ENCODE measurements at places on chromosomes 7 and 10.

GRCh38 chr7:82335927-82336326 lies 107.7 kb downstream of the CACNA2D1 start:
- peak; percentile 50 for DNase-seq

- DNase-seq = peak; percentile 70
These were observed 271.3 kb upstream of the CACNA2D1 start for GRCh38 chr7:82714883-82715282.

DNA sequence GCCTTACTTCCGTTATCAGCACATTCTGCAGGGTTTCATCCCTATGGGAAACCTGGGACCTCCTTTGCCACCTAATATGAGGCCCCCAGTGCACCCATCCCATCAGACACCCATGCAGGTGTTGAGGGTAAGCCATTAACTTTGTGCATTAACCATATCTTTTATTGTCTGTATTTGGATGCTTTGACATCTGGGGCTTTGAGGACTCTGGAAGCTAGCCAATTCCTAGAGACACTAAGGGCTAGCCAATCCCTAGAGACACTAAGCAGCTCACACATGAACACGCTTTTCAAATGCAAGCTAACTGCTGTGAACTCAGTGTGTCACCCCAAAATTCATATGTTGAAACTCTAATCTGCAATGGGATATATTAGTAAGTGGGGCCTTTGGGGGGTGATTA lies 272.5 kb upstream of the COBL start:
- no peak for DNase-seq

DNA sequence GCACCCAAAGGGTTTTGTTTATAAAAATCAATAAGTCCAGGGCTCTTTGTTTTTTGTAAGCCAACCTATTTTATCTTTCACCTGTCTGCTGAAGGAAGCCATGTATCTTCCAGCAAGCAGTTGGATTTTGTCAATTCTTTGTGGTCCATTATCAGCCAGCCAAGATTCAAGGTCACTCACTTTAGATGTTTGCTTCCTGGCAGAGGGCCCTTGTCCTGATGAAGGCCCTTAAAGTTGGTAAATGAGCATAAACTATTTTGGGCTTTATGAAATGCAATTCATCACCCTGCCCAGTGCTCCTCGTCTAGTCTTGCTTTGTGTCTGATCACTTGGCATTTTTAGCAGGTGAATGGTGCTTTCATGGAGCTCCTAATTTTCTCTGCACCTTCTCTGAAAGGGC lies 1004.2 kb downstream of the GRID1 start:
- DNase-seq = no peak

DNA sequence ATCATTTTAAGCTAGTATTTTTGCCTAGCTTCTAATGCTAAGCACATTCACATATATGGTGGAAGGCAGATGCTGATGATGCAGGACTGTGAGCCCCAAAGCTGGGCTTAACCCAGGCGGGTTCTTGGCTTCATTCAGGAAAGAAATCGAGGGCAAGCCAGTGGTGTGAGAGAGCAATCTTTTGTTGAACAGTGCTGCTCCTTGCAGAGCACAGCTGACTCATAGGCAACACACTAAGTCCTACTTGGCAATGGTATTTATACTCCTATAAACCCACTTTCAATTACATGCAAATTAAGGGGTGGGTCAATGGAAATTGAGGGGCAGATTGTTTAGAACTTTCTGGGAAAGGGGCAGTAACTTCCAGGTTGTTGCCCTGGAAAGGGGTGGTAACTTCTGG lies 42.0 kb upstream of the CELF2 start:
- no peak for DNase-seq

GRCh38 chr10:96089116-96089515 lies 41.0 kb upstream of the ZNF518A start:
- DNase-seq = no peak

DNA sequence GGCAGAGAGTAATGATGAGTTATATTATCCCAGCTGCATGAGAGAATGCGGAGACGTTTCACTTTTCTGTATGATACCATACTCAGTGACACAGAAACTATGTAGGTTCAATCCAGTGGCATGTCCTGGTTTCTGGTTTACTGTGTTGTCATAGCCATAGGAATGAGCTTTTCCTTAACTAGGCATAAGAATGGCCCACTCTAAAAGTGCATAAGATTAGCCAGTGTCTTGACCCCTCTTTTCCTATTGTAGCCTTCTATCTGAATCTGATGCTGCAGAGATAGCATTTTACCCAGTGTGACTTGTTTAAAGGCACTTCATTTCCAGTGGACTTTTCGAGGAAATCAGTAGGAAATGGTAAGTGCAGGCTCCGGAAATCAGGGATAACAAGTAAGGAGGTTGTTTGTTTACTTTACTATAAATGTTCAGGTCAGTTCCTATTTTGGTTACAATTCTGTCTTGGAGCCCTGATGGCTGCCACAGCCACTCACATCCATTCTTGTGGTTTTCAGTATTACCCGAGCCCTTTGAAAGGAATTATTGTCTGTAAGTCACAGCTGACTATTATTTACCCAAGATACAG lies 70.5 kb downstream of the SEMA3A start:
- peak; percentile 59 for DNase-seq

GRCh38 chr10:2933519-2933918 lies 133.8 kb upstream of the PFKP start:
- peak; percentile 13 for DNase-seq

DNA sequence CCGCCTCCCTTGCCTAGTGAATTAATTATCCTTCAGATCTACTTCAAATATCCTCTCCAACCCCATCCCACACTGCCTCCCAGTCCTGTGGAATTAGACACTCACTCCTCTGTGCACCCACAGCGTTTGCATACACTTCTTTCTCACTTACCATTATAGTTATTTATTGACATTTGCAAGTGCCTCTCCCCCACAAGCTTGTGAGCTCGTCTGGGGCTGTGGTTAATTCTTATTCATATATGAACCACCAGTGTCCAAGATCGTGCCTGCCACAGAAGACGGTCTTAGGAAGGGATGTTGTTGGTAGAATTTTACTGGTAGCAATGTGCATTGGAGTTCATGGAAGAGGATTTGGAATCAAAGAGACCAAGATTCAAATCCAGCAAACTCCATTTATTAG lies 68.1 kb upstream of the AOAH start:
- no peak for DNase-seq

GRCh38 chr10:28077889-28078288 lies 79.0 kb upstream of the ODAD2 start:
- peak; percentile 71 for DNase-seq

GRCh38 chr10:128777342-128777741 lies 651.1 kb upstream of the MKI67 start:
- no peak for DNase-seq

GRCh38 chr7:155951554-155952158 lies 139.4 kb upstream of the SHH start:
- peak; percentile 63 for DNase-seq

DNA sequence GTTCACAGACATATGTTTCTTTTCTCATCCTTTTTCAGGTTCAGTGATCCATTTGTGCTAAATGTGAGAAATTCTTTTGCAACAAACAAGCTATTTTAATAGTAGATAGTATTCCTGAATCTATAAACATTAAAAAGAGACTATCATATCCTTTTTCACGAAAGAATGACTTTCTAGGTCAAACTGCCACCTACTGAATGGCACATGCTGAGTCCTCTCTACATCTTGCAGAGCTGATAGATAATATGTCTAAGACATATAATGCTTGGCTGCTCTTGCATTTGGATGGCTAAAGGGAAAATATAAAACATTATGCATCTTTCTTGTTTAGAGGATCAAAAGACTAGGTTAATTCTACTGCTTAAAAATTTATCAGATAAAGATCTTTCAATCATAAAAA lies 114.1 kb upstream of the SLC26A5 start:
- DNase-seq = no peak

DNA sequence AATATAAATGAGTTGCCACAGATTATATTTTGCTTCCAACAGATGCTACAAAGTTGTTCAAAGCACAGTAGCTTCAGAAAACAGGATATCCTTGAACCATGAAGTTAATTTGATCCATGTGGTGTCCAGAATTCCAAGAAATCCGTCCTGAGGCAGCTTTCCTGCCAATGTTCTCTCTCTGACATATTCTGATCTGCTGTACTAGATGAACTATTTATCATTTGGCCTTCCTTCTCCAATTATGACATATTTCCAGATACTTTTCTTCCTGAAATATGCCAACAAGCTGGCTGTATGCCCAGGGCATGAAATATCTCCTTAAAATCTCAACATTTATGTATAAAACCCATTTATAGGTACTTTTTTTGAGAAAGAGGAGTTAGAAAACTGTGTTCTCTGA lies 141.1 kb downstream of the SPAG6 start:
- DNase-seq = peak; percentile 47

All from fibroblast of skin of abdomen (primary cell).